T follicular helper cell (primary cell): ENCODE measurements at places on chromosomes 5 and 9.

GRCh38 chr5:171863935-171864334, 78.3 kb downstream of the SMIM23 start:
- DNase-seq = no peak

GRCh38 chr5:176133877-176134276, 104.3 kb upstream of the SIMC1 start:
- DNase-seq = no peak

- no peak for DNase-seq
Observed at GRCh38 chr5:97531549-97531948, 348.5 kb upstream of the RIOK2 start.

DNA sequence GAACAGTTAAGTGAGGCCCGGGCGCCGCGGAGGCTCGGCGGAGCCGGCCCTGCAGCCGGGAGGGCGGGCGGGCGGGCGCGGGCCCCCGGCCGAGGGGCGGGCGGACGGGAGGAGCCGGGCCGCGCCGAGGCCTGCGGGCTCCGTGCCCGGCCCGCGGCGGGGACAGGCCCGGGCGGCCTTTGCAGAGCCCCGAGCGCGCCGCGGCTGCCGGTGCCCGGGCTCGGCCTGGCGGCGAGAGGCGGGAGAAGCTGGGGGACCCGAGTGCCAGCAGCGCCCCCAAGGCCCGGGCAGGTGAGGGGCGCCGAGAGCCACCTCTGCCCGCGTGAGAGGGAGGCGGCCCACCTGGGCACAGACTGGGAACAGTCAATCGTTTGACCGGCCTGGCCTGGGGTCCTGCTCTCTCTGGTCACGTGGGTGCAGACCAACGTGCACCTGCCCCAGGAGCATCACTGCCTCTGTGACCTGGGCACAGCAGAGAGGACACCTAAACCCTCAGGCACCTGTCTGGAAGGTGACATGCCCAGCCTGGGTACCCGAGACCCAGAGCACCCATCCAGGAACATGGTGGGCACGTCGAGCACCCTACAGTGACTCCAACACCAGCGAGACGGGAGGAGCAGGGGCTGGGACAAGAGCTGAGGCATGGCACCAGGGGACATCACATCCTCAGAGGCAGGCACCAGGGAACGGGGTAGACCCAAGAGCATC, 531 bp downstream of the MVB12B start:
- no peak for DNase-seq

DNA sequence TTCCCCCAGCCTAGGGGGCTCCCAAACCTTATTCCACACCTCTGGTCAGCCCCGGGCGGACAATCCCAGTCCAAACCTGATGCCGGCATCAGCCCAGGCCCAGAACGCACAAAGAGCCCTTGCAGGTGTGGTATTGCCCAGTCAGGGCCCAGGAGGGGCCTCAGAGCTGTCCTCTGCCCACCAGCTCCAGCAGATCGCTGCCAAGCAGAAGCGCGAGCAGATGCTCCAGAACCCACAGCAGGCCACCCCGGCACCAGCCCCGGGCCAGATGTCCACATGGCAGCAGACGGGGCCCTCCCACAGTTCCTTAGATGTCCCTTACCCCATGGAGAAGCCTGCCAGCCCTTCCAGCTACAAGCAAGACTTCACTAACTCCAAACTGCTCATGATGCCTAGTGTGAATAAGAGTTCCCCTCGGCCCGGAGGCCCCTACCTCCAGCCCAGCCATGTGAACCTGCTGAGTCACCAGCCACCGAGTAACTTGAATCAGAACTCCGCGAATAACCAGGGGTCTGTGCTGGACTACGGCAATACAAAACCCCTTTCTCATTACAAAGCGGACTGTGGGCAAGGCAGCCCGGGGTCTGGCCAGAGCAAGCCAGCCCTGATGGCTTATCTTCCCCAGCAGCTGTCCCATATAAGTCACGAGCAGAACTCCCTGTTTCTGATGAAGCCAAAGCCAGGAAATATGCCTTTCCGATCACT, 27.6 kb upstream of the LTC4S start:
- DNase-seq = no peak

- DNase-seq = no peak
Observed at GRCh38 chr5:56499491-56499890, 266.4 kb upstream of the ANKRD55 start.

- DNase-seq = no peak
Observed at GRCh38 chr9:130543859-130544258, 35.5 kb upstream of the FUBP3 start.

- no peak for DNase-seq
Observed at GRCh38 chr5:116303810-116304209, 219.0 kb downstream of the COMMD10 start.

GRCh38 chr5:177022386-177023302, at the start of gene ZNF346:
ZNF346 (plus strand) TSS chr5:177022696; CDS start chr5:177022739, 43 bp downstream.
- peak; percentile 91 for DNase-seq

GRCh38 chr5:2556375-2556966, 195.0 kb downstream of the IRX2 start:
- DNase-seq = no peak

- no peak for DNase-seq
Observed at GRCh38 chr9:131432050-131432449, 38.2 kb downstream of the PRRC2B start.

DNA sequence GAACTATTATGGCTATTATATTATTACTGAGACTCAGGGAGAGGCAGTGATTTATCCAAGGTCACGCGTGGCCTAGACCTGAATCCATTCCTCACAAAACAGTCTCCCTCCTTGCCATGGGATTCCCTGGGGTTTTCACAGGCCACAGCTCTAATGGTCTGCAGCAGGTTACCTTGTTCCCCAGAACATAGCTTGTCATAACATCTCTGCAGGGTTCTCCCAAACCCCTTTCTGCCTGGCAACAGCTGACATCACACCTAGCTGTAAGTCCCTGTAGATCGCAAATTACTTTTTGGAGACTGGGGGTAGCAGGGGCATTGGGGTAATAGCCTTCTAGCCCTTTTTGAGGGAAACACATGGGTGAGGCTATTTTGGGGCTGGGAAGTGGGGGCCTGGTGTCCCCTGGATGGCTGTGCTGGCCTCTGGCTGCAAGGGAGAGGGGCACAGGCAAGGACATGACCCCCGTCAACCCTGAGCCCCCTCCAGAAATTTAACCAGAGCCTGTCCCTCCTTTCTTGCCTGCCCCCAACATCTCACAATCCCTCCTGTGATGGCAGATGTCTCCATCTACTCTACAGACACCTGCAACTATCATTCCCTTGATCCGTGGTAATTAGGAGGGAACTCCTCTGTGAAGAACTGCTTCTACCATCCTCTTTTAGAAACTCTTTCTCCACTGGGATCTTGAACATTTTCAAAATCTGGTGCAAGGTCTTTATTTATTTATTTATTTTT, 1.3 kb downstream of the CD74 start:
- DNase-seq = peak; percentile 60

- no peak for DNase-seq
Observed at GRCh38 chr5:116272281-116272941, 187.6 kb downstream of the COMMD10 start.

DNA sequence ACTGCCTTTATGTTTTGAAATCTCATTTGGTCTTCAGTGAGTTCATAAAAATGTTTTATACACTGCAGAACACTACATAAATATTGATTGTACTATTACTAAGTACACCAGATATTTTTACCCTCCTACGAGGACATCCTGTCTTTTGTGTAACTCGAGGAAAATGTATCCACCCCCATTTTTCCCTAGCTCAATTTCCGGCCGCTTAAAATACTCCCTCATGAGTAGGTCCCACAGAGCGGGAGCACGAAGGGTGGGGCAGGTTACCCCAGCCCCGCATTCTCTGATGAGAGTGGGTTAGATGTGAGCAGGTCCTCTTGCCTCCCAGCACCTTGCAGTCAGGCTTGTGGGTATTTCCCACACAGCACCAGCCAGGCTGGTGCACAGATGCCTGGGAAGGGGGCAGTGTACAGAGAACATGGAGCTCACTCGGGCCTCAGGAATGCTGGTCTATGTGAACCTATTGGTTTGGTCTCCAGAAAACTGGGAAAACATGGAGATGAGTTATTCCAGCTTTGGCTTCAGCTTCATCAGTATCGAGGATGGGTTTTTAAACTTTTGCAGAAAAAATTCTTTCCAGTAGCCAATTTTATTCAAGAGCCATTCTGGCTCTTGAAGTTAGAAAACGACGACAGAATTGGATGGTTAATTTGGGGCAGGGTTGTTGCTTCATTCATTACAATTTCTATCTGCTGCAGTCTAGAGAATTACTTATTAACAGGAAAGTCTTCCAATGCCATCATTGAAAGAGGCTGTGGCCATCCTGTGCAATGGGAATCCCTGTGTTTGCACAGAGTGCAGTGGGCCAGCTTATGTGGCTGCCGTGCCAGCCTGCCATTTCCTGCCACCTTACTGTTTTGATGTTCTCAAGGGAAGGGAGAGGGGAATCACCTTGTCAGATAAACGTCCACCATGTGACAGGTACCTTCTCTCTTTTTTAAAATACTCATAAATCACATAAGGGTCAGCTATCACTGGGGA, 73.2 kb downstream of the WDR41 start:
- no peak for DNase-seq

GRCh38 chr5:54829102-54829501, 156.3 kb downstream of the ESM1 start:
- no peak for DNase-seq

- DNase-seq = no peak
Observed at GRCh38 chr9:104417296-104417695, 86.8 kb upstream of the OR13F1 start.

DNA sequence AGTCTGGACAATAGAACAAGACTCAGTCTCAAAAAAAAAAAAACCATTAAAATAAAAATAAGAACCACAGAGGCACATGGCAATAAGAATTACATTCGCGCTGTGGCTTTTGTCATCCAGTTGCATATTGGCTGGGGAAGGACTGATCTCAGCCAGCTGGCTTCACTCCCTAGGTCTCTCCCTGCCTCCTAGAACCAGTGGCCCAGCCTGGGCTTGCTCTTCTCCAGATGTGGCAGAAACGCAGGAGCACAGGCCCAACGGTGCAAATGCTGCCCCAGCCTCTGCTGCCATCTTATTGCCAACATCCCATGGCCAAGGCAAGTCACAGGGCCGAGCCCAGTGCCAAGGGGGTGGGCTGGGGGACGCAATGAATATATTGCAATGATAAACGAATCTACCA, 37.0 kb downstream of the NKX2-5 start:
- DNase-seq = no peak

DNA sequence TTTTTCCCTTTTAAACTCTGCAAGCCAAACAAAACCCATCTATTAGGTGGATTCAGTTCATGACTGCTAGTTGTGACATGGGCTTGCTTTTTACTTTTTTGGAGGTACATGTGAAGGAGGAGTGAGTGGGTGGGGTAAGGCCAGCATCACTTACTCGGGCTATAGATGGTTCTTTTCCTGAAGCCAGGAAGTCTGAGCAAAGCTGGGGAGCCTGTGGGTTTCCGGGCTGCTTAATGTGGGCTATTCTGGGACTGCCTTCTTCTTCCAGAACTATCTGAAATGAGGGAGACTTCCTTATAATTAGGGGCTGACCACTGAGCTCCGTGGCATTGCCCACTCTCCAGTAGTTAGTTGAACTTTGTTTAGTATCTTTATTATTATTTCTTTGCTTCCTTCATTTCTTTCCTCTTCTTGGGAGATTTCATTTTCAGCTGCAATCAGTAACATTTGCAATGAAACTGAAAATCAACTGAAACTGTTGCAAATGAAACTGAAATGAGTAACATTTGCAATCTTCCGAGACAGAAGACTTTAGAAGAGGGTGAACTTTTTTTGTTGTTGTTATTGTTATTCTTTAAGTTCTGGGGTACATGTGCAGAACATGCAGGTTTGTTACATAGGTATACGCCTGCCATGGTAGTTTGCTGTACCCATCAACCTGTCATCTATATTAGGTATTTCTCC, 204.9 kb downstream of the LRRC70 start:
- no peak for DNase-seq

GRCh38 chr9:97572892-97573365, 60.2 kb downstream of the TSTD2 start:
- DNase-seq = no peak

DNA sequence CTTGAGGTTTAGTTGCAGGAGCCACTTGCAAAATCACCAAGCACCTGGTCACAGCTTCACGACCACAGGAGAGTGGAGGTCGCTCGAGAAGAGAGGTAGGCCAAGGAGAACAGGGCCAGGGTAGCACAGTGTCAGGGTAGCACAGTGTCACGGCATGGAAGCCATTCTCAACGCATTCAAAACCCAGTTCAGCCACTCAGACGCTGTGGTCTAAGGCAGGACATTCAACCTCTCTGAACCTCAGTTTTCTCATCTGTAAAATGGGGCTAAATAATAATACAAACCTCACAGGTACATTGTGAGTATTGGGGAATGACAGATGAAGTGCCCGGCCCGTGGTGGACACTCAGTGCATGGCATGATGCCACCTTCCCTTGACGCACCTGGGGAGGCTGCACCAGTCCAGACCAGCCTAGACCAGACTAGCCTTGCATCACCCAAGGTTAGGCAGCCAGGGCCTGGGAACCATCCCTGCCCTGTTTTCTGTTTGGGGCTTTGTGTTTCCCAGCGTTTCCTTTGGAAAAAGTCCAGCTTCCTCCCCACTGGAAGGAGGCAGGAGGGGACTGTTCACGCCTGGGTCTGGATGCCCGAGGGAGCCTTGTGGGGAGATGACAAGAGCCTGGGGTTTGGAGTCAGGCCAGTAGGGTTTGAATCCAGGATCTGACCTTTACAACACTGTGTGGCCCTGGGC, 7.8 kb upstream of the LMX1B start:
- no peak for DNase-seq

GRCh38 chr5:34551911-34552433, 104.2 kb upstream of the RAI14 start:
- no peak for DNase-seq

- no peak for DNase-seq
Observed at GRCh38 chr9:71764463-71764862, 3.9 kb downstream of the CEMIP2 start.

- DNase-seq = no peak
Observed at GRCh38 chr5:115816226-115817081, at the start of gene CDO1. CDO1 (minus strand) TSS chr5:115816659; CDS start chr5:115816397, 262 bp downstream.

DNA sequence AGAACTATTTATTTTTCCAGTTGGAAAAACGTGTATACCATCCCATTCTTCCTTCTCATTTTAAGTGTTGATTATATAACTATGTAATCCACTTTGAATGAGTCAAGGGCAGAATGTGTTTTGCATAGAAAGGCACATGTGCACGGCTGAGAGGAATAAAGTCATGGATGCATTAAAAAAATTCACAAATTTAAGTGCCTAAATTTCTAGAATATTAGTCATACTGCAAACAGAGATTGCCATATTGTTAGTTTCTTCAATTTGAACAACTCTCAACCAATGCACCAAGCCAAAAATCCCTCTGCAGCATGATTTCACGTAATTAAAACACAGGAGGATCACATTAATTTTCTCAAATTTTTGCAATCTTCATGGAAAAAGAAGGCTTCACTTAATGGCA, 166.3 kb downstream of the MPDZ start:
- no peak for DNase-seq

DNA sequence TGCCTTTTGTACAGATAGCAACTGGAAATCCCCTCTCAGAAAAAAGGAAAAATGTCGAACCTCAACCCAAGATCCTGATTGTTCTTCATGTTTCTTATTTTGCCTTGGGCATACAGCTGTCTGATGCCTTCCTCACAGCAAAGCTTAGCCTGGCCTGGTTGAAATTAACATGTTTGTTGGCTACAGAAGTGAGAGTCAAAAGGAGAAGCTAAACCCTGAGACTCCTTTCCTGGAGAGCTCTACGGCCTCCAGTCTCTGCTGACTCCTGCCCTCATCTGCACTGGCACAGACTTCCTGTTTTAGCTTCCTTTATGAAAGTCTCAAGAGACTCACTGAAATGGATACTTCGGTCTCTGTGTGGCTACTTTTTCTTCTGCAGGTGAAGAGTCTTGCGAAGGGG, 186.7 kb downstream of the PARP8 start:
- DNase-seq = no peak
